NCI-H82 (cell line): ENCODE measurements at places on chromosomes 11 and 22.

DNA sequence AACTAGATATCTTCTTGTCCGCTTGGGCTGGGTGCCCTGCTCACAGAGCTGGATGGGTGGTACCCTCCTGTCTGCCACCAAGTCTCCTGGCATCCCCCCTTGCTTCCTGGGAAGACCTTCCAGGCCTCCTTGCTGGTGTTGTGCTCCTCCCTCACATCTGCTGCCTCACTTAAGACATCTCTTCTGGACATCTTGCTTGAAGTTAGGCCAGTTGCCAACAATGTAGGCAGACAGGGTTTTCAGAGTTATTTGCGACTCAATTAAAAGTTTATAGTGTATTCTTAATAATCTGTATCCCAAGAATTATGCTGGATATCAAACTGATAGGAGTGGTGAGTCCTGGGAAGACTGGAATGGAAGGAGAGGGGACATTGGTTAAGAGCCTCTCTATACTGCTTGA is 64.0 kb upstream of the TNRC6B start:
- no peak for DNase-seq

DNA sequence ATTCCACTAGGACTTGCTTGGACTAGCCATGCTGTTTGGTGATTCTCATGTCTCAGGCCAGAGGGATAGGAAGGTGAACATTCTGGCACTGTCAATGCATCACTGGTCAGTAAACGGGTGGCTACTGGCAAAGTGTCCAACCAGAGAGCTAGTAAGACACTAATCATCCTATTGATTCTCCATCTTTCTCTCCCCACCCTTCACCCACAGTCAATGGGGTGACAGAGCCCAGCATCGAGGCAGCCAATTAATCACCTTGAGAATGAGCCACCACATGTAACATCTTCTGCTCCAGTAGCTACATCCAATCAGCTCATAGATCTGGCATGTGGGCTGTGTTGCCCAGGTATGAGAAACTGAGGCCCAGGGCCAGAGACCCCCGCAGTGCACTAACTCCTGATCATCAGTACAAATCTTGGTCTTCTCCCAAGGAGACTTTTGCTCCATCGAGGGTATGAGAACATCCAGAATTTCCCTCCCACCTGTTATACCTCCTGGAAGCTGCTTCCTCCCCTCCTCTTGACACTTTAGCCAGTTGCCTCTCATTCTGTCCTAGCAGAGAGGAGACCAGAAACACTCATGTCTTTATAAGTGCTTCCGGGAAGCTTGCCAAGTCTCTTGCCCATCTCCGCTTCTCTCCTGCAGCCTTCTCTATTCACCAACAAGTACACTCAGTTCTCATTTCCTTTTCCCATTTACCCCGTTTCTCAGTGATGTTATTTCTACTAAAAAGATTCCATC is 17.0 kb downstream of the HTR3A start:
- DNase-seq, result peak; percentile 91

- DNase-seq, result peak; percentile 89
Measured at GRCh38 chr11:61609980-61610366, 29.1 kb upstream of the SYT7 start.

GRCh38 chr11:2583605-2583958 is 116.2 kb downstream of the KCNQ1OT1 start:
- DNase-seq, result no peak

GRCh38 chr11:82895437-82896091 is 4.7 kb downstream of the PRCP start:
- DNase-seq, result no peak

DNA sequence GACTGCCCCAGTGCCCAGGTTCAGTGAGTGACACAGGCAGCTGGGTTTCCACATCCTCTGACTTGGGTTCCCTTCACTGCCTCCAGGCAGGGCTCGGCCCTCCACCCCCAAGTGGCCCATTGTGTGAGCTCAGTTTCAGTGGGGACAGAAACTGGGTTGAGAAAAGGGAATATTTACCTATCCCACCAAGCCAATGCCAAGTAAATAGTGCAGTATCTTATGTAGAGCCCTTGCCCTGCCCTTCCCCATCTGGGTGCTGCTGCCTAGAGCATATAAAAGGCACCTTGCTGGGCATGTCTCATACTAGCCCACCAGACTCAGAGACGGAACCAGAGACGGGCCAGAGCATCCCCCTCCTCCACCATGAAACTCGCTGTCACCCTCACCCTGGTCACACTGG is at the start of gene SCGB1A1:
Gene SCGB1A1, plus strand, starts transcription at position 301 of the 400 bp plus-strand sequence. Its CDS starts 63 bp downstream, at position 364.
- no peak for DNase-seq

DNA sequence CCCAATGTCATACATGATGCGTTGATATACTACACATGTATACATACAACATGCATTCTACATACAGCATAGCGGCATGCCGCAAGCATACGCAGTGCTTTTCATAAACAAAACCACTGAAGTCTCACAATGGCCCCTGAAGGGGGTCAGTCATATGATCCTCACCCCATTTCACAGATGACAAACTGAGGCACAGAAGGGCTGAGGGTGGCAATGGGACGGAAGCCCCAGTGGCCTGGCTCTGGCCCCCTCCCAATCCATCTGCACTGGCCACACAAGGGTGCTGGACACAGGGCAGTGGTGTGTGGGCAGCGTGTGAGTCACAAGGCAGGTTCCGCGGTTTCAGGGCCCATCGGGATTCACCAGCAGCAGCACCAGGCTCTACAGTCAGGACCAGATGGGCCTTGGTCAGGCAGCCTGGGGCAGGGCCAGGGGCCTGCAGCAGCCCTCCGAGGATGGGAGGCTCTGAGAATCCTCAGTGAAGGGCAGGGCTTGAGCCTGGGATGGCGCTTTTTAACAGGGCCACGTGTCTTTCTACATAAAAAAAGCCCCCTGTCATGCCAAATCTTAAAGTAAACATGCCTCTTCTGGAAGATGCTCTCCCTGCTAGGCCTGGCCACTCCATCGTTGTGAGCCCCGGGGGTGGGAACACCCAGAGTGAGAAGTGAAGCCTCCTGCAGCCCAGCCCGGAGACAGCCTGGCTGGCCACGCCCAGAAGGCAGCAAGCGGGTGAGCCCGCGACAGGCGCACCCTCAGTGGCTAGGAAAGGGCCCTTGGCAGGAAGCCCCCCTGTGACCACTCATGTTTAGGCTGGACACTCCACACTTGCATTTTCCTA is 206.5 kb downstream of the CTTN start:
- no peak for DNase-seq

- DNase-seq, result no peak
Measured at GRCh38 chr11:72237112-72237931, 6.7 kb downstream of the PHOX2A start.

DNA sequence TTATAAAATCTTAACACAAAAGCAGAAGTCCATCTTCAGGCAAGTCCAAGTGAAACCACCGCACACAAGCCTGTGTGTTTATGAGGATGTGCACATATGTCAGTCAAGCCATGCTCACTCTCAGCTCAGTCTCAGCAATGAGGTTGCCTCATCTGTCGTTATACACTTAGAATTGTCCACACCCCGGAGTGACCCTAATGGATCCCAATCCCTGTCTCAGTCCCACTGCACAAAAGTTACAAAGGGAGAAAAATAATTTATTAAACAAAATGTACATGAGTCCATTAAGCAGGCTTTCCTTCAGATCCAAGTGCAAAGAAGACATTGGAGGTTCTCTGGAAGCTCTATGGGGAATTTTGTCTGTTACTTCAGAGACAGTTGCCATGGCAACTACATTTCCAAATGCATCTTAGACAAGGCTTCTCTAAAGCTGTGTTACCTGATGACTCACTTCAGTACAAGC is 24.4 kb downstream of the OR8B12 start:
- DNase-seq, result no peak

- peak; percentile 94 for DNase-seq
Measured at GRCh38 chr22:42946546-42947198, 68.3 kb downstream of the PACSIN2 start.

- peak; percentile 86 for DNase-seq
Measured at GRCh38 chr11:66347425-66348276, at the start of gene B4GAT1. B4GAT1 (minus strand) TSS chr11:66347629; CDS start chr11:66347545, 84 bp downstream.

- no peak for DNase-seq
Measured at GRCh38 chr11:20844630-20845029, 175.2 kb downstream of the NELL1 start.

DNA sequence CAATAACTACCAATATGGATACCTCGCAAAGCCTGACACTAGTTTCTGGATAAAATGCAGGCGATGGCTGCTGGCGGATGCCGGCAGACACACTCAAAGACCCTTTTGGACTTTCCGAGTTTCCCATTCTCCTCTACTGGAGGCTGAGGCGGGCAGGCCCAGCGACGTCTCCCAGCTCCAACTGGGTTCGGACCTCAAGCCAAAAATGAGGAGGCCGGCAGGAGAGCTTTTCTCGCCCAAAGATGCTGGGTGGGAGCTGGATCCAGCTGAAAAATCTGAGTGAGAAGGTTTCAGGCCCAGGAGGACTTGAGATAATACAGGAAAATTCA is 428 bp upstream of the FEZ1 start:
- no peak for DNase-seq

GRCh38 chr22:38766076-38766777 is 10.4 kb upstream of the SUN2 start:
- DNase-seq, result peak; percentile 63

GRCh38 chr11:82599836-82600235 is 133.8 kb downstream of the FAM181B start:
- no peak for DNase-seq

DNA sequence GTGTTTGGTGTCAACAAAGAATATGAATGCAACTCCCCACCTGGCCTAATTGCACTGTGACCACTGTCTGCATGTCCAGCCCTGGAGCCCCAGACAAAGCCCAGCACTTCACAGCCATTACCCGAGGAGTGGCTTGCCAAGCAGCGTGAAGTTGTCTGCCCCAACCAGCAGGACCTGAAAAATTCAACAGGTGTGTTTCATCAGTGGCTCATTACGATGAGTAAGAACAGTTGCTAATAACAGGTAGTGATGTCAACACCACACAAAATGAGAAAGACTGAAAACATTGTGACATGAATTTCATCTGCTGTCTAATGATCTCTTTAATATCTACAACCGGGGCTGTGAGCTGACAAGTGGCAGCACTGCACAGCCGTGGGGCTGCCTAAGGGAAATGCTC is 10.3 kb downstream of the MRPL21 start:
- DNase-seq, result no peak

- no peak for DNase-seq
Measured at GRCh38 chr11:117201658-117202305, 2.6 kb downstream of the TAGLN start.

GRCh38 chr11:45803971-45804760 is 783 bp upstream of the SLC35C1 start:
- DNase-seq, result peak; percentile 44

DNA sequence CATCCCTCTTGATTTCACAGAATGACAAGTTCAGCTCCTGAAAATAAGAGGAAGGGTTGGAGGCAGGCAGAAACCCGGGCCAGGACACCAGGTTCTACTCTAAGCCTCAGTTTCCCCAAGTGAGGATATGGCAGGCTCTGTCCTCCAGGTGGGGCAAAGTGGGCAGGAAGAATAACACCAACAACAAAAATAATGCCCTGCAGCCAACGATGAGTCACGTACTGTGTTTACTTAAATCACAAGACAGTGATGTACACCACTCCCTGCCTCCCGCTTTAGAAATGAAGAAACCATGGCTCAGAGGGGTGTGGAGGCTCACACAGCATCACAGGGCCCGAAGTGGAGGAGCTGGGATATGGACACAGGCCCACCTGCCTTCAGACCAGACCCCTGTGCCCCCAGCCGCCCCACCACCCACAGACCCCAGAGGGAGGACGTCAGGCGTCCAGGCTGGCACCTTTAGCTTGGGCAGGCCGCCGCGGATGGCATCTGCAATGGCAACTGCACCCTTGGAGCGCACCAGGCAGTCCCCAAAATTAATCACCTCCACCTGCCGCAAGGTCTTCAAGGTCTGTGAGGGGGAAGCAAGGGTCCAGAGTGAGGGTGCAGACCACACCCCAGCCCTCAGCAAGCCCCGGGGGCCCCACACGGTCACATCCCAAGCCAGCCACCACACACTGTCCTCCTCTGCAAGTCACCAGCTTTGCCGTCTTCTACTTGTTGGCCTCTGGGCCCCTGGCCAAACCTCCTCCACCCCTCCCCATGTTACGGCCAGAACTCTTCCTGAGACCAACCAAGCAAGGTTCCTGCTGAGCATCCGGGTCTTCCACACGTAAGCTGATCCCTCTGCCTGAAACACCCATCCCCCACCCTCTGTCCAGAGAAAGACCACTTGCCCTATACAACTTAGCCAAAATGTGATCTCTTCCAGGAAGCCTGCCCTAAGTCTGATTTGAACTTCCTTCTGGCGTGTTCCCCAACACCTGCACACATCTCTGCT is 15.8 kb upstream of the CHADL start:
- no peak for DNase-seq

GRCh38 chr11:34633990-34634693 is 13.2 kb downstream of the EHF start:
- DNase-seq, result no peak

DNA sequence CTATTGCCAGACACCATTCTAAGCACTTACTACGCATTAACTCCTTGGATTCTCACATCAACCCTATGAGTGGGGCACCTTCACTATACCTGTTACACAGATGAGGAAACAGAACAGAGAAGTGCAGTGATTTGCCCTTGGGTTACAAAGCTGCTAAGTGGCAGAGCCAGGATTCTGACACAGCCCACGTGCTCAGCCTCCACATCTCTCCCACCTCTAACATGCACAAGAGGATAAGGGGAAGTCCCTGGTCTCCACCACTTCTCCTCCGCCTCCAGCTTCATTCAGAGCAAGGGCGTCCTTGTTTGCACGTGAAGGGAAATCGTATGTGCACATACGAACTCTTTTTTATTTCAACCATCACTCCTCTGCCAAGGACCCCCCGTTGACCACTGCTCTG is 53.7 kb downstream of the CDON start:
- no peak for DNase-seq

- no peak for DNase-seq
Measured at GRCh38 chr22:40609216-40609615, 27.3 kb downstream of the MRTFA start.

DNA sequence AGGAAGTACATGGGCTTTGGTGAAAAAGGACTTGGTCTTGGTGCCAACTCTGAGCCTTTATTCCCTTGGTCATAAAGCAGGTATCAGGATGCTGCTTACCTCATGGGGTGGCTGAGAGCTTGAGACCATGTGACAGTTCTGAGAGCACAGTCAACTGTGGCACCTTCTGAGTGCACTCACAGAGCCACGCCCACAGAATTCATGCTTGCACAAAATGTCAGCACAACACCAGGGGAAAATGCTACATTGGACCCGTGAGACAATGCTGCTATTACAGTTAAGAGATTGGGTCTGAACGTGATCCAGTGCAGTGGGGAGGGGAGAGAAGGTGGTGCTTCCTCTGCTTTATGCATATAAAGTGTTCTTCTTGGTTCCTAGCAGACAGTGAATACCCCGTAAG is 79.5 kb upstream of the SPON1 start:
- no peak for DNase-seq

- DNase-seq, result no peak
Measured at GRCh38 chr11:108929241-108929640, 264.4 kb downstream of the DDX10 start.

- DNase-seq, result no peak
Measured at GRCh38 chr11:1573077-1573902, 1.2 kb upstream of the DUSP8 start.

- DNase-seq, result no peak
Measured at GRCh38 chr11:17280494-17281127, 4.1 kb downstream of the NUCB2 start.

GRCh38 chr22:44311855-44312170 is 938 bp downstream of the SHISAL1 start:
- no peak for DNase-seq
